ENCODE measurements at places on chromosomes 13 and 19.

GRCh38 chr19:10643968-10644259, 10.2 kb upstream of the ILF3 start:
- DNase-seq, result no peak

GRCh38 chr19:35491836-35492360, 1.6 kb upstream of the KRTDAP start:
- DNase-seq, result peak; percentile 56

DNA sequence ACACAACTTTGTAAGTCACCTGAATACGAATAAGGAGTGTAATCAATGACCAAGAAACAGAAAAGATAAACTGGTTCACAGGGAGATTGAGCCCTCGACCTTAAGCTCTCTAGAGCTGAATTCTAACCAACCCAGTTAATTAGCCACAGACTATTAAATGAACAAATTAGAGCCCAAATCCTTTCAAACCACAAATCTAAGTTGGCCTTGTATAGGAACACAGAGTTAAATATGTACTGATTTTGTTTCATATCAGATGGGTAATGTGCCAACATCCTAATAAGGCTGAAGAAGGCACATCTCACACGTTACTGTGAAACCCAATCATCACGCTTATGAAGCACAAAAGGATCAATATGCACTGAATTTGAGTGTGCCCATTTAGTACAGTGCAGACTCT, 156.1 kb downstream of the LHFPL6 start:
- no peak for DNase-seq

DNA sequence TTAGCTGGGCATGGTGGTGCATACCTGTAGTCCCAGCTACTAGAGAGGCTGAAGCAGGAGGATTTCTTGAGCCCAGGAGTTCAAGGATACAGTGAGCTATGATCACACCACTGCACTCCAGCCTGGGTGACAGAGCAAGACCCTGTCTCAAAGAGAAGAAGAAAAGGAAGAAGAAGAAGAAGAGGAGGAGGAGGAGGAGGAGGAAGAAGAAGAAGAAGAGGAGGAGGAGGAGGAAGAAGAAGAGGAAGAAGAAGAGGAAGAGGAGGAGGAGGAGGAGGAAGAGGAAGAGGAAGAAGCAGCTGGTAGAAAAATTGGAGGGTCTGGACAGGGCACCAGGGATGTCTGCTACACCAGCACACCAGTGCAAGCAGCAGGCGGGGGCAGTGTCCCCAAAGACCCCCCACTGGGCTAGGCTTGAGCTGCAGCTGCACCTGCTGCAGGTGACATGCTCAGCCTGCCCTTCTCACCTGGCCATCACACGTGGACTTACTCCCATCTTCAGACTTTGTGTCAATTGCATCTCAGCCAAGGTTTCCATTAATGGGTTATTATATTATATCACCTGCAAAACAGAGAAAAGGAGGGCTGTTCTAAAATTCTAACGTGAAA, 180.9 kb upstream of the ZNF507 start:
- no peak for DNase-seq

GRCh38 chr19:8321986-8322637, 816 bp downstream of the RPS28 start:
- DNase-seq, result no peak

DNA sequence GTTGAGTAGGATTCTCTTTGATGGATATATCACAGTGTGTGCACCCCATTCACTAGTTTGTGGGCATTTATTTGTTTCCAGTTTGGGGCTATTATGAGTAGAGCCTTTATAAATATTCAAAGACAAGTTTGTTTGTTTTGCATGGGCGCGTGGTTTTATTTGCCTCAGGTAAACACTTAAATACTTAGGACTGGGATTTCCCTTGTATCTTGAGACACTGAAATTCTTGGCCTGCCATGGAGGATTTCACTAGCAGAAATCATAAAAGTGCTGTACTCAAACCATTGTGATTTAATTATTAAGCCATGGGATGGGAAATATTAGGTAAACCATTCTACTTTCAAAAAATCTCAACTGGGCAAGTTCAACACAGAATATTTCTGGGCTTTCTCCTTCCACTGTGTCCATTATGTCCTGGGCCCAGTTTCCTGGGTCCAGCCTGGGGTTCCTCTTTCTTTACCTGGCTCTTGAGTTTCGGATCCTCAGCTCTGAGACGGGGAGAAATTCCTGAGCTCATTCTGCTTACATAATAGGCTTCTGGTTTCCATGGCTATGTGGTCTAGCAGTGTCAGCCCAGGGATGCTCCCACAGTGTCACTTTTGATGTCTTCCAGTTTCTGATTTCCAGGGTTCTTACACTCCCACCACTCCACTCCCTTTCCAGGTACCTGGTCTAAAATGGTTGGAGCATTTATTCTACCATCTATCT, 14.4 kb downstream of the MYO16 start:
- DNase-seq, result no peak

DNA sequence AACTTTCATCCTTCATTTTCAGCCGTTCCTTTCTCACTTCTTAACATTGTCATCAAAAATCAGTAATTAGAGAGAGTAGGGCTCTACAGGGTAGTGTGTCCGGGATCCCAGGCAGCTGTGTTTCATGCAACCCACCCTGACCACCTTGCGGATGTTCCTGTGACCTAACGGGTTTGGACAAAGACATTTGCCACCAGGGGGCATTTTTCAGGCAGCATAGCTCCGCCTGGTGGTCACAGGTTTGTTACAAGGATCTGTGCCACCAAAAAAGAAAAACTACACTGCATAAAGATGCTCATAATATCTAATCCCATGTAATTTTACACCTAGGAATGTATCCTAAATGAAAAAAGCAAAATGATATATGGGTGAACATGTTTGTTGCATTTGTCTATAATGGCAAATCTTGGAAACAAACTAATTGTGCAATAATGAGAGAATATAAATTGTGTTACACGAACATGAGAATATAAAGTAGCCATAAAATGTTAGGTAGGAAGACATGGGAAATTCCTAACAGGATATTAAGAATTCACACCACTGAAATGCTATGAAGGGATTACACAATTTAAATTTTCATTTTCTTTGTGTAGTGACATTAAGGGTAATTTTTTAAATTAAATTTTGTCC, 123.0 kb downstream of the SLC7A1 start:
- no peak for DNase-seq

GRCh38 chr13:112891477-112892401, 77.3 kb upstream of the MCF2L start:
- DNase-seq, result no peak

GRCh38 chr19:19452243-19453124, 47.0 kb downstream of the GATAD2A start:
- no peak for DNase-seq
